ENCODE measurements at places on chromosomes 3 and 15. TPM values are rescaled to one million over a fixed set of nuclear protein-coding genes. Genes with fewer than 3 reads are reported as not detected.

Gene TBL1XR1
- polyA plus RNA-seq: 42.1 TPM

Gene ATP8B4
- not detected for polyA plus RNA-seq

Gene GOLGA6L7
- polyA plus RNA-seq: not detected

Gene ACTC1
- not detected for polyA plus RNA-seq

Gene HAPLN3
- 40.7 TPM for polyA plus RNA-seq

Gene SPTSSB
- polyA plus RNA-seq: 0.08 TPM

Gene IL20RB
- not detected for polyA plus RNA-seq

Gene IL1RAP
- 4.1 TPM for polyA plus RNA-seq

Gene CPNE9
- polyA plus RNA-seq: not detected

Gene TOMM70
- polyA plus RNA-seq: 16.2 TPM

Gene RFX7
- polyA plus RNA-seq: 4.4 TPM

Gene PLSCR4
- not detected for polyA plus RNA-seq

Gene NRROS
- polyA plus RNA-seq: 4.6 TPM

Gene SCAMP5
- 0.15 TPM for polyA plus RNA-seq

Gene LRRC31
- polyA plus RNA-seq: not detected

Gene MEX3B
- not detected for polyA plus RNA-seq

Gene SLC25A38
- polyA plus RNA-seq: 44.5 TPM

Gene GOLGA8R
- polyA plus RNA-seq: 0.06 TPM

Gene RHOV
- not detected for polyA plus RNA-seq

Data from CD4-positive, alpha-beta memory T cell (primary cell).